H7 (cell line): ENCODE measurements at places on chromosomes 1 and 21. TPM values are rescaled to one million over a fixed set of nuclear protein-coding genes. Genes with fewer than 3 reads are reported as not detected.

The CSF3R gene
- 0.04 and 0.97 TPM in 2 replicates for total RNA-seq

The GSTM1 gene
- not detected in 2 replicates for total RNA-seq

The MYCL gene
- total RNA-seq = 49.0 and 52.5 TPM in 2 replicates

The SIM2 gene
- total RNA-seq = 0.07 and 0.11 TPM in 2 replicates

The TEX38 gene
- not detected in 2 replicates for total RNA-seq

The CCDC190 gene
- not detected in 2 replicates for total RNA-seq

The MX2 gene
- total RNA-seq = 0.45 and 2.1 TPM in 2 replicates

The IFNGR2 gene
- total RNA-seq = 37.8 and 46.1 TPM in 2 replicates

The TCP10L gene
- 3.1 TPM in 1 of 2 replicates, not detected in the other for total RNA-seq

The SUSD4 gene
- total RNA-seq = 0.07 and 4.1 TPM in 2 replicates

The E2F2 gene
- total RNA-seq = 7.8 and 9.9 TPM in 2 replicates

The TLCD4 gene
- 2.5 and 3.3 TPM in 2 replicates for total RNA-seq

The IFI44L gene
- total RNA-seq = 0.48 TPM in 1 of 2 replicates, not detected in the other

DNA sequence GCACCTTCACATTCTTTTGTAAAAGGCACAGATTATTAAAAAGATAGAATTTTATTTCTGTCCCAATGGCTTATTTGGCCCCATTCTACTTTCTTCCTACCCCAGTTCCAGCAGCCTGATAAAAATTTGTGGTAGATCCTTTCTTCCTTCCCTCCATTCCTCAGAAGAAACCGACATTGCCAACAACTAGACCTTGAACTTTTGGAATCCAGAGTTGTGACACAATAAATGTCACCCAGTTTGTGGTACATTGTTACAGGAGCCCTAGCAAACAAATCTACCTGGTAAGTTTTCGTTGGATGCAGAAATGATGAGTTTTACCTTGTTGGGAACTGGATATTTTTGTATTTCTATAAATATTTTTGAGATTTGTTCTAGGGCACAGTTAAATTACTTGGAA, 141.6 kb upstream of the IVNS1ABP start:
- DNase-seq = no peak

DNA sequence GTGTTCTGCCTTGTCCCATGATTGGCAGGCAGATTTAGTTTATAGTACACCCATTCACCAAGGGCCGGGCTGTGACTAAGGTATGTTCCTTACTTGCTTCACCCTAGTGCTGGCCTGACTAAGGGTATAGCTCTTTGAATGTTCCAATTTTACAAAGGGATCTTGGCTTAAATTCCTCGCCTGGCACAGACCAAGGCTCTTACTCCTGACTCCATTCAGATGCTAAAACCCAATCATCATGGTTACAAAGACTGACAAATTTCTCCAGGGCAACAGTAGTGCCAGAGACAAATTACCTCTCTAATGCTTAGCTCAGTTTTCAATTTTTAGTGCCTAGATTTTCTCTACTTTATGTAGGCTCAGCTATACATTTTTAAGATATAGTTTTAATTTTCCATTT, 11.5 kb upstream of the C1orf53 start:
- DNase-seq = no peak

DNA sequence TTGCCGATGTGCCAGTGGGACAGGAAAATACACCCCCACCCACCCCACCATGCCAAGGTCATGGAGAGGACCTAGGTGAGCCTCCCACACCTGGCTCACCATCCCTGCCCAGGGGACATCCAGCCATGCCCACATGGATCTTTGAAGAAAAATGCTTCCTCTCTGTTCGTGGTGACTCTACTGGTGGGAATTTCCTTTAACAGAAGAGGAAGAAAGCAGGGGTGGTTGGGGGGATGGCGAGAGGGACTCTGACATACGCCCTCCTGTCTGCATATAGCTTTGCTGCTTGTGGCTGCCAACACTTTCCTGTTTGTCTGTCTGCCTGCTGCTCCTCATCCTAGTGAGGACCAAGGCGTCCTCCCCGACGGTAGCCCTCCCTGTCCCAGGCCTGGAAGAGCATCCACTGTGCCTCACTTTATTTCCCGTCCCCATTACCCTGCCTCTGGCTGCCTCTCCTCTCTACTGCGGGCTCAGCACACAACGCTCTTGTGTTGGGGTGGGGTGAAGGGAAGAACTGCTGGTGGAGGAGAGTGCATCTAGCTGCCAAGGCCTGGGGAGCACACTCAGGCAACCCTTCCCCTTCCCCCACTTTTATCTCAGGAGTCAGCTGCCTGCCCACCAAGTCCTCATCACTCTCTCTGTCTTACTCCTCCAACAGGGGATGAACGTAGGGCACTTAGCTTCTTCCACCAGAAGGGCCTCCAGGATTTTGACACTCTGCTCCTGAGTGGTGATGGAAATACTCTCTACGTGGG, 2.5 kb downstream of the SEMA4A start:
- DNase-seq = no peak

DNA sequence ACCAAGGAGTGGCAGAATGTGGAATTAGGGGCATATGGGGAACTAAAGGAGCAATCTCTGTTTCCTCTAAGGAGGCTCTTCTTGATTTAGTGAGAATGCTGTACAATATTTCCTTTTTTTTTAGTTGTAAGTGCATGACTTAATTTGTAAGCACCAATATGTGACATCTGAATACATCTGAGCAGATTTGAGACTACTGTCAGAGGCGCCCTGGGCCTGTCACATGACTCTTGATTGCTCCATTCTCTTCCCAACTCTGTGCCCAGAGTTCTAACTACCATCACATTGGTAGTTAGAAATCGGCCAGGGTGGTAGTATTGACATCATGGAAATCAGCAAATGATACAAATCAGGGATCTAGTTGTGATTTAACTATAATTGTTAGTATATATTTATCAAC, 110.1 kb upstream of the LMO4 start:
- DNase-seq = no peak

DNA sequence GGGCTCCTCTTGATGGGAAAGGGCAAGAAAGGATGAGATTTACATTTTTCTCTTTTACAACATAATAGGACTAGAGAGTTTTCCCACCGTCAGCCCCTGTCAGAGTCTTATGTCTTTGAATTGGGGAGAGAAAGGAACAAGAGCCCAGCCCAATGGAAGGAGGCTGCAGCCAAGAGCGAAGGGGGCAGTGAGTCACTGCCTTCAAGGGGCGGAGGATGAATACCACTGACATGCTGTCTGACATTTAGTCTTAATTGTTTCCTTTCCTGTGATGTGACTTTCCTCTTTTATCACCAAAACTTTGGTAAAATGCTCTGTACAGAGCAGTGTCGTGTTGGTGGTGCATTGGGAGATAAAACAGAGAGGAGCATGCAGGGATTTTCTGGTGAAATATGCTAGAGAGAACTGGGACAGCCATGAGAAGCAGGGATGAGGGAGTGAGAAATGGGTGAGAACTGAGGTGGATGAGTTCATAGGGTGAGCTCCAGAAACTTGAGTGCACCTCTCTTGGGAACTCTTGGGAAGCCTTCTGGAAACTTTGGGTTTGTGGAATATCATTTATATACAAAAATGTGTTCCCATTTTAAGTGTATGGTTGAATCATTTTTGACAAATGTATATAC, 179.9 kb upstream of the FGGY start:
- peak; percentile 58 for DNase-seq

GRCh38 chr1:220896092-220896491, 16.8 kb downstream of the HLX start:
- peak; percentile 52 for DNase-seq

GRCh38 chr1:168054117-168054516, 82.6 kb downstream of the GPR161 start:
- no peak for DNase-seq

DNA sequence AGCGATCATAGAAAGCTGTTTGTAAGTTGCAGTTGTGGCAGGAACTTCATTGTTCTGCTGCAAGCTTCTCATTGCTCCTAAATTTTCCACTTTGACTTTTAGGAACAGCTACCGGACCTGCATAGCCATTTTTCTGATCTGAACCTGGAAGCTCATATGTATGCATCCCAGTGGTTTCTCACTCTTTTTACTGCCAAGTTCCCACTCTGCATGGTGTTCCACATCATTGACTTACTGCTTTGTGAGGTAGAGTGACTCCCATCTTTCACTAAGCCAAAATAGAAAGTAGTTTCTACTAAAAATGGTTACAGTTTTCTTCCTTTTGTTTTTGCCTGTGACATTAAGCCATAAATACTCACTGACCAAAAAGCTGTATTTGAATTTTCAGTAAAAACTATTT, 254.2 kb downstream of the GPR52 start:
- no peak for DNase-seq

- DNase-seq = no peak
These were observed 288.3 kb downstream of the AKT3 start for GRCh38 chr1:243561588-243562319.

- DNase-seq = no peak
These were observed 38.2 kb downstream of the PAX7 start for GRCh38 chr1:18668750-18669404.

- peak; percentile 17 for DNase-seq
These were observed 273.1 kb upstream of the PROX1 start for GRCh38 chr1:213714645-213715044.

GRCh38 chr21:33128538-33128937, 58.6 kb downstream of the OLIG1 start:
- DNase-seq = no peak

GRCh38 chr1:245874942-245875580, 632.0 kb downstream of the SMYD3 start:
- no peak for DNase-seq

DNA sequence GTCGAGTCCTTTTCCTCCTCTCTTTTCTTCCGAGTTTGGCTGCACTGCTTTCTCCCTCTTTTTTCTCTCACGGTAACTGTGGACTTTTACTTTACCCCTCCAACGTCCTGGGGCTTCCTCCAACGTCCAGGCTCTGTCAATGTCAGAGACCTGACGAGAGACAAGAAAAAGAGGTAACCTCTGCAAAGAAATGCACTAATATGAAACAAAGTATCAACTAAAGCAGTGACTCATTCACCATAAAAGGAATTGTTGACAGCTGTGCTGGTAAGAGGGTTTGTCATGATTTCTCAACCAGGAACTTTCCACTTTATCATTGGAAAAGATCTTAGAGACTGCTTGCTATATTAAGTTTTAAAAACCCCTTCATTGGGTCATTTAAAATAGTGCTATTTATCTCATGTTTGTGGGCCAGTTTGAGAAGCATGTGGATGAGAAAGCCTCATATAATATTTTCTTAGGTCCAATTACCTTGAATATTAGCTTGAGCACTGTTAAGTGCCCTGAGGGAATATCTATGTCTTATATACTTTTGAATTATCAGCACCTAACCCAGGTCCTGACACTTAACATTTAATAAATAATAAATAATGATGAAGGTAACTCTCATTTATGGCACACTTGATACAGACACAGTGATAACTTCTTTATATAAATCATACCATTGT, at the start of gene GBP2:
TSS of gene GBP2 (minus strand) at position 202 of the 668 bp plus-strand sequence. CDS start 4,148 bp downstream, outside the sequence.
- DNase-seq = no peak

GRCh38 chr21:26405735-26406361, 167.2 kb downstream of the CYYR1 start:
- no peak for DNase-seq

GRCh38 chr21:15423676-15424445, 305.9 kb upstream of the USP25 start:
- peak; percentile 13 for DNase-seq

- no peak for DNase-seq
These were observed 355.5 kb downstream of the HLX start for GRCh38 chr1:221234791-221235190.

DNA sequence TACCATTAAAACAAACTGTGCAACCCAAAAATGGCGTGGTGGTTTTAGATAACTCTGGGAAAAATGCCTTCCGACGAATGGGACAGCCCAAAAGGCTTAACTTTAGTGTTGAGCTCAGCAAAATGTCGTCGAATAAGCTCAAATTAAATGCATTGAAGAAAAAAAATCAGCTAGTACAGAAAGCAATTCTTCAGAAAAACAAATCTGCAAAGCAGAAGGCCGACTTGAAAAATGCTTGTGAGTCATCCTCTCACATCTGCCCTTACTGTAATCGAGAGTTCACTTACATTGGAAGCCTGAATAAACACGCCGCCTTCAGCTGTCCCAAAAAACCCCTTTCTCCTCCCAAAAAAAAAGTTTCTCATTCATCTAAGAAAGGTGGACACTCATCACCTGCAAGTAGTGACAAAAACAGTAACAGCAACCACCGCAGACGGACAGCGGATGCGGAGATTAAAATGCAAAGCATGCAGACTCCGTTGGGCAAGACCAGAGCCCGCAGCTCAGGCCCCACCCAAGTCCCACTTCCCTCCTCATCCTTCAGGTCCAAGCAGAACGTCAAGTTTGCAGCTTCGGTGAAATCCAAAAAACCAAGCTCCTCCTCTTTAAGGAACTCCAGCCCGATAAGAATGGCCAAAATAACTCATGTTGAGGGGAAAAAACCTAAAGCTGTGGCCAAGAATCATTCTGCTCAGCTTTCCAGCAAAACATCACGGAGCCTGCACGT, 82.1 kb downstream of the PRDM2 start:
- DNase-seq = no peak

GRCh38 chr1:1901641-1902294, 10.9 kb upstream of the GNB1 start:
- no peak for DNase-seq

GRCh38 chr1:202317941-202318925, 23.5 kb downstream of the UBE2T start:
- DNase-seq = no peak

GRCh38 chr1:202105571-202106339, 17.0 kb upstream of the GPR37L1 start:
- DNase-seq = peak; percentile 90

- no peak for DNase-seq
These were observed 5.5 kb upstream of the CNTN2 start for GRCh38 chr1:205037539-205037938.

GRCh38 chr1:202807926-202808757, at the start of gene KDM5B:
TSS of gene KDM5B (minus strand) at chr1:202808421. CDS start at chr1:202808305, 116 bp downstream.
- DNase-seq = peak; percentile 92

- DNase-seq = no peak
These were observed 335.3 kb downstream of the BRINP2 start for GRCh38 chr1:177505905-177506590.

DNA sequence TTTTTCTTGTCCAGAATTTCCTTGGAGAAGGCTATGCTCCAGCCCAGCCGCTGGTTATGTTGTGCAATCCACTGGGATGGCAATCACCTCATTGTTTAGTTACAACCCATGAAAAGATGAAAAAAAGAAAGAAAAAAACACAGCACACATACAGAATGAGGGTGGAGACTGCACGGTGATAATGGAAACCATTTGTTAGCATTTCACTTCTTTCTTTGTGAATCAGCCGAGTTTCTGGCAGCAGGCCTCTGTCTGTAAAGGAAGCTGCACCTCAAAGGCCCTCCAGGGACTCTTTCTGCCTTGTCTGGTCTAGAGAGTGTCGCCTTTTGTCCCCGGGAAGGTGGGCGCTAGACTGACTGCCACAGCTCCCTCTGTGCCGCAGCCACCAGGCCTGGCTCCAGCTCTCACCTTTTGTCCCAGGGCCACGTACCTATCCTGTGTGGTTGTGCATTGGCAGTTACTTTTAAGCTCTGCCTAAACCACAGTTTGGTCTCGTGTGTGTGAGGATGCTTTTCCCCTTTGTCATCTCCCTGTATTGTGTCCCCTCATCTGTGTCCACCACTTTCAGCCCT, 35.6 kb downstream of the NGF start:
- no peak for DNase-seq

- peak; percentile 87 for DNase-seq
These were observed 6.2 kb upstream of the ANKRD35 start for GRCh38 chr1:145891587-145892485.
